ENCODE measurements at places on chromosomes 13 and 19.

GRCh38 chr19:2767688-2768087, 15.4 kb downstream of the SGTA start:
- no peak for DNase-seq

GRCh38 chr19:751501-752341, 809 bp downstream of the MISP start:
- no peak for DNase-seq

DNA sequence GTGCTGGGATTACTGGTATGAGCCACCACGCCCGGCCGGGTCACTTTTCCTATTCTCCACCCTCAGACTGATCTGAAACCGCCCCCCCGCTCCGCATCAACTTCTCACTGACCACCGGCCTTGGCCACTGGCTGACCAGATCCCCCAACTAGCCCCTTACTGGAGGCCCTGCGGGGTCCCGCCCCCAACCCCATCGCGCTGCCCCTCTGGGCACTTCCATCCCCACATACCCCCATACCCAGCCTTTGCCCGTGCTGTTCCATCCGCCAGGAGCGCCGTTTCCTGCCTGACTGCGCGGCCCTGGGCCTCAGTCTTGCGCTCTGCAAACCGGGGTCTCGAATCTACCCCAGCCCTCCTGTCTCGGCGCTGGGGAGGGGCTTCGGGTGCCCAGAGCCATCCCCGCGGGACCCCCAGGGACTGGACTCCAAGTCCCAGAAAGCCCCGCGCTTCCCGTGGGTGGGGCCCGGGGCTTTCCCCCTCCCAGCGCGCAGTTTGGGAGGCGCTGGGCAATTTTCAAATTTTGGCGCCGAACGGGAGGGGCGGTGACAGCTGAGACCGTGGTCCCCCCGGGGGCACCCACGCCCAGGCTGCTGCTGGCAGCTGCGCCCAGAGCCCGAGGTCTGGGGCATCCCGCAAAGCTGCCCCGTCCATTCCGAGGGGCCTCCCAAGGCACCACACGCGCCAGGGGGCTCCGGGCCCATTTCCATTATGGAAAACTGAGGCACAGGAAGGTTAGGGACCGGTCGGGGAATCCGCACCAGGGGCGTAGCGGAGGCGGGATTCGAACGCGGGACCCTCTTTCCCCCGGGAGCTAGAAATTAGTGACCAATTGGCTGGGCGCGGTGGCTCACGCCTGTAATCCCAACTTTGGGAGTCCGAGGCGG, 5.2 kb upstream of the LMNB2 start:
- peak; percentile 51 for DNase-seq

DNA sequence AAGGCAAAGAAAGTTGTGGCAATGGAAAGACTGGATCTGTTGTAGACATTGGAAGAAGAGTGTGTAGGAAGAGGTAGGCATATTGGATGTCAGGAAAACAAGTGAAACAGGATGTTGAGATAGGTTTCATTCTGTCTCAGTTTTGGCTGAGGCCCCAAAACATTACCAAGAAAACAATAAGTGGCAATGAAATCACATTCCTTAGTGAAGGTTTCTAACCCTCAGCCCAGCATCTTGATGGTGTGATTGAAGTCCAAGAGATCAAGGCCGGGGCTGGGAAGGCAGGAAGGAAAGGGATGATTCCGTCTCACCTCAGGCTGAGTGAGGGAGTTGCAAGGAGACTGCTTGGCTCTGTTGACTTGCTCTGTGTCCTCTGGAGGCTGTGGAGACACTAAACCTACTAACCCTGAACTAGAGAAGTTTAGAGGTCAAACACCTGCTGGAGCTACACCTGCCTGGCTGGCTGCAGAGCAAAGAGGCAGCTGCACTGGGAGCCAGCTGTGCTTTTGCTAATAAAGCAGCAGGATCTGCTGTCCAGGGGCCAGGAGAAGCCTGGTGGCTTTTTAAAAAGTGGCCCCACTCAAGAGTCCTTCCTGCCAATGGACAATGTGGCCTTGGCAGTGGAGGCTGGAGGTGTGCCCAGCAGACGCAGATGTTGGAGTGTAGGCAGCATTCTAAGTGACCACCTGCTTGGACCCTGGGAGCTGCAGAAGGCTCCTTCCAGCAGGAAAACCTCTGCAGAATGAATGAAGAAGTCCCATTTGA, 53.6 kb downstream of the DGKH start:
- DNase-seq = no peak

DNA sequence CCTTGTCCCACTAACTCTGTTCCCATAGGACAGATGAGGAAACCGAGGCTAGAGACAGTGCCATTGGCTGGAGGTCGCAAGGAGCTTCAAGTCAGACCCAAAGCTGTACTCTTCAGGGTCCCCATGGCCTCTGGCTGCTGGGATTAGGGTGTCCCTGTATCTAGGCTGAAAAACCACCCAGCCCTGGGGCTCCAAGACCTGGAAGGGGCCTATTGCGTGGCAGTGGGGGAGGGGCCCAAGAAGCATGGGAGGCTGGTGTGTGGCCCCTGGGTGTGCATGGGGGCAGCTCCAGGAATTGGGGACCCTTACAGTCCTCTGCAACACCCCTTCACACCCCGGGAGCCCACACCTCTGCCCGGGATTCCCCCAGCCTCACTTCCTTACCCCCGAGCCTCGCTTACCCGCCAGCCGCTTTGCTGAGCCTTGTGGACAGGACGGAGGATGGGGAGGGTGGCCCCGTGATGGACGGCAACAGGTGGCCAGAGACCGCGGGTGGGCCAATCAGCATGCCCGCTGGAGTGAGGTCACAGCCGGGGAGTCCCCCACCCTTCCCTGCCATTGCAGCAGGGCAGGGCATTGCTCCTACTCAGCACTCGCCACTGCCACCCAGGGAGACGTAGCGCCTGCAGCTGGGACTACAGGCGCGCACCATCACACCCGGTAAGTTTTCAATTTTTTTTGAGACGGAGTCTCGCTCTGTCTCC, at the start of gene JSRP1:
Gene JSRP1, minus strand, starts transcription at position 436 of the 704 bp plus-strand sequence. CDS start 1,103 bp downstream, outside the sequence.
- no peak for DNase-seq

GRCh38 chr13:109630271-109630670, 156.1 kb downstream of the IRS2 start:
- DNase-seq = no peak

- no peak for DNase-seq
Observed at GRCh38 chr19:13007292-13008045, 12.2 kb downstream of the NFIX start.

- no peak for DNase-seq
Observed at GRCh38 chr19:47456721-47457474, 14.8 kb downstream of the SLC8A2 start.

- no peak for DNase-seq
Observed at GRCh38 chr19:9354651-9355050, 8.2 kb upstream of the ZNF177 start.

GRCh38 chr13:30346153-30346788, 38.9 kb upstream of the KATNAL1 start:
- peak; percentile 72 for DNase-seq

- no peak for DNase-seq
Observed at GRCh38 chr19:13460045-13460444, 46.2 kb downstream of the CACNA1A start.

- DNase-seq = no peak
Observed at GRCh38 chr13:86673931-86674431, 874.8 kb upstream of the SLITRK6 start.

GRCh38 chr13:76917095-76917494, 30.9 kb upstream of the KCTD12 start:
- no peak for DNase-seq

- DNase-seq = peak; percentile 70
Observed at GRCh38 chr19:11130824-11131455, 24.6 kb downstream of the SPC24 start.

- peak; percentile 11 for DNase-seq
Observed at GRCh38 chr19:5480427-5480836, 25.2 kb downstream of the ZNRF4 start.

All from CD4-positive, alpha-beta T cell treated with Interleukin-15 for 4 hours (primary cell).